ENCODE measurements at places on chromosomes 2 and 18.

DNA sequence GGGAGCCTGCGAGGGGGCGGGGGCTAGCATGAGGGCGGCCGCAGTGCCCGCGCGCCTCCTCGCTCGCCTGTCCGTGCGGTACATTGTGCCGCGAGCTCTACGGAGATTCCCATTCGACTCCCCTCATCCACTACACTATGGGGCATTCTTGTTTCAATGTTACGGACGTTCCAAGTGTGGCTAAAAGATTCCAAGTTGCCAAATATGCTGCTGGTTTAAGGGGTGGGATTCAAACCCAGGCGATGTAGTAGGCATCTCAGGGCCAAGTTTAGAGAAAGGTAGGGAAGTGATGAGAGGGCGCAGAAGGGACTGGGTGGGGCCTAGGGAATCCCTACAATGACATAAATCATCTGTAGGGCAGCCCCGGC lies 10.0 kb upstream of the CRYBA2 start:
- DNase-seq = no peak

- DNase-seq = no peak
Observed at GRCh38 chr18:34098109-34098508, 126.6 kb downstream of the NOL4 start.

DNA sequence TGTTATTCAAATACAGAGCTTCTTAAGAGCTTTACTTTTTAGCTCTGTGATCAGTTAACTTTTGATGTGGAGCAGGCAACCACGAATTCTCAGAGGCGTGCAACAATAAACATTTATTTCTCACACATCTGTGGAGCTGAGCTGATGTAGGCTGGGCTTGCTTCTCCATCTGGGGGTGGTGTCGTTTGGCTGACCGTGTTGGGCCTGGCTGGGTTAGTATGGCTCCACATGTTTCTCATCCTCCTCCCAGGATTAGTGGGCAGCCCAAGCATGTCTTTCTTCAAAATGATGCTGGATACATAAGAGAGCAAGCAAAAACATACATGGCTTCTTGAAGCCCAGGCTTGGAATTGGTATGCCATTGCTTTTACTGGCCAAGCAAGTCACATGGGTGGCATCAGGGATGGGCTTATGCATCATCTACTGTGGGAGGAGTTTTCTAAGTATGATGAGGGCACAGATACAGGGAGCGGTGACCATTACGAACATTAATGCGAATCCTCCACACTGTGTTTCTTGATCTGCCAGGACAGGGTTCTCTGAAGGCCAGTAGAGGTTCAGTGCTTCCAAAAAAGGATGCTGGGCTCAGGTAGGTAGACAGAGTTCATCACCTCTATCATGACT lies 157.0 kb upstream of the TNP1 start:
- no peak for DNase-seq

DNA sequence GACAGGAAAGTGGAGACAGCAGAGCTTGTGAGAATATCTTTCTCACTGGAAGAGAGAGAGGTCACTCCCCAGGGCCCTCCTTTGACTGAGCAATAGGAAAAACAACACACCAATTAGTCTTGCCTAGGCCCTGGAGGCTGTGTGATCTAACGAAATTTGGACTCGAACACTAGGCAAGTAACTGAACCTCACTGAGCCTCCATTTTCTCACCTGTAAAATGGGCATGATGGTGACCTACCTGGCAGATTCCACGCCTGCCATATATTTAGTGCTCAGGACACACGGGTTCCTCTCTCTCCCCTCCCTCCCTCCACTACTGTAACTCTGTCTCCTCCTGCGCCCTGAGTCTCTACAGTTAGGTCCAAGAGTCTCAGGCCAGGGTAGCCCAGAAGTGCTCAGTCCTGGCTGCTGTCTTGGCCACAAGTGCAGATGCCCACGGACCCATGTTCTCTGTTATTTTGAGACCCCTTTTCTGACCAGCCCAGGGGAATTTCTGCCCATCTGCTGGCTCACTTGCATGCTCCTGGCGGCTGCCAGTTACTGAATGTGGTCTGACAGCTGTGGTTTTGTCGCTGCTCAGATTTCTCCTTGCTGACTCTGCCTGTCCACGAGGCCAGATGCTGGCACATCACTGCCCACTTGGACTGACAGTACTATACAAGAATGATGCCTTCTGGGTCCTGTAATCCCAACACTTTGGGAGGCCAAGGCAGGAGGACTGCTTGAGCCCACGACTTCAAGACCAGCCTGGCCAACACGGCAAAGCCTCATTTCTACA lies 9.6 kb upstream of the GIGYF2 start:
- no peak for DNase-seq

DNA sequence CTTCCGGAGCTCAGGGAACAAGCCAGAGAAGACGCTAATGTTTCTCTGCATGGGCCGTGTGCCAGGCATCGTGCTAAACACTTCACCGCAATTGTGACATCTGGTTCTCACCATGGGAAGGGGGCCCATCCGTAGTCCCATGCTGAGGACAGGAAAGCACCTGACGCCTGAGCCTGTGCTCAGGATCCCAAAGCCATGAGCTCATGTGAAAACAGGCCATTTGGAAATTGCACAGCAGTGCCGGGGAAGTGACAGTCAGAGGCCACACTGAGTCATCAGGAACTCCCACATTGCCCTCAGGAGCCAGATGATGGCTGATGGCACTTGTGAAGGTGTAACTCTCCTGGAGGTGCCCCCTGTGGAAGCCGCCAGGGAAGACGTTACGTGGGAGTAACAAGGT lies 141.0 kb downstream of the INHBB start:
- DNase-seq = no peak

GRCh38 chr18:63953811-63954210 lies 4.7 kb downstream of the HMSD start:
- DNase-seq = no peak
